Activated naive CD4-positive, alpha-beta T cell (primary cell): ENCODE measurements at places on chromosomes 13 and 19.
A peak's percentile ranks its signal among the peaks of the same experiment; 100 is the strongest.

- no peak for DNase-seq
Measured at GRCh38 chr19:35074426-35075201, 33.1 kb downstream of the HPN start.

- no peak for DNase-seq
Measured at GRCh38 chr19:5025027-5025426, 56.1 kb downstream of the KDM4B start.

GRCh38 chr13:24617256-24618010, 62.8 kb upstream of the ATP12A start:
- DNase-seq = no peak

DNA sequence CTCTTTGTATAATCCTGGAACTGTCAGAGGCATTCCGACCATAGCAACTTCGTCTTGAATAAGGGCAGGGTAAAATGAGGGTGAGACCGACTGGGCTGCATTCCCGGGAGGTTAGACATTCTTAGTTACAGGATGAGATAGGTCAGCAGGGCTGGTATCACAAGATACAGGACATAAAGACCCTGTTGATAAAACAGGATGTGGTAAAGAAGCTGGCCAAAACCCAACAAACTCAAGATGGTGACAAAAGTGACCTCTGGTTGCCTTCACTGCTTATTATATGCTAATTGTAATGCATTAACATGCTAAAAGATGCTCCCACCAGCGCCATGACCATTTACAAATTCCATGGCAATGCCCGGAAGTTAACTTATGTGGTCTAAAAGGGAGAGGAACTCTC, 27.7 kb upstream of the MBNL2 start:
- DNase-seq = no peak

GRCh38 chr19:19385131-19385895, 20.2 kb upstream of the GATAD2A start:
- DNase-seq = peak; percentile 98

GRCh38 chr13:34933349-34933748, 8.7 kb upstream of the NBEA start:
- DNase-seq = no peak

DNA sequence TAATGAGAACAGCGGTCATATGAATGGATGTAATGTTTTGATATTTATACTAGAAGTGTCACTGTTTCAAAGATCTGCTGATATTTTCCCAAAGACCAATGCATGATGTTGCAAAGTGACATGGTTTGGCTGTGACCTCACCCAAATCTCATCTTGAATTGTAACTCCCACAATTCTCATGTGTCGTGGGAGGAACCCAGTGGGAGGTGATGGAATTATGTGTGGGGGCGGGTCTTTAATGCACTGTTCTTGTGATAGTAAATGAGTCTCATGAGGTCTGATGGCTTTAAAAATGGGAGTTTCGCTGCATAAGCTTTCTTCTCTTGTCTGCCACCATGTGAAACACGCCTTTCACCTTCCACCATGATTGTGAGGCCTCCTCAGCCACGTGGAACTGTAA, 98.3 kb downstream of the AKAP11 start:
- no peak for DNase-seq

- no peak for DNase-seq
Measured at GRCh38 chr19:35754370-35755130, 2.3 kb downstream of the HSPB6 start.

- DNase-seq = no peak
Measured at GRCh38 chr19:11451871-11452619, 16.6 kb downstream of the PRKCSH start.

- no peak for DNase-seq
Measured at GRCh38 chr13:30276178-30276577, 31.2 kb downstream of the KATNAL1 start.

- DNase-seq = no peak
Measured at GRCh38 chr13:60012488-60012887, 151.2 kb downstream of the DIAPH3 start.

DNA sequence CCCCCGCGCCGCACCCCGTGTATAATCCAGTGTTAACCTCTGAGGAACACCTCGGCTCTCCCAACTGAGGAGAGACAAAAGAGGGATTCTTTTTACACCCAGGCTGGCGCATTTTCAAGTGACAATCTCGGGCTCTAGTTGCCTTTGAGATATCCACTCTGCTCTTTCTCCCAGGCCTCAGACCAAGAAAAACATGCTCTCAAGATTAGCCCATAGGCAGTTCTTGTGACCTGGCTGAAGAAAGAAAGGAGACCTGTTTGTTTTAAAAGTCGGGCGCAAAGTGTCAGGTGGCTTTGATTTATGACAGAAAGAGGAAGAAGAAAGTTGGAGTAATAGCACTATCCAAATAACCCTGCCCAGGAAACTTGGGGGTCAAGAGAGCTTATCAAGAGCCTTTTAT, 27.3 kb downstream of the SHISA2 start:
- no peak for DNase-seq

GRCh38 chr13:54999399-54999907, 1970.8 kb downstream of the OLFM4 start:
- no peak for DNase-seq

GRCh38 chr13:112457485-112457884, 81.3 kb downstream of the SPACA7 start:
- DNase-seq = no peak
